C1 segment of cervical spinal cord (tissue), 14 donors: ENCODE measurements at places on chromosomes 13 and 19.

GRCh38 chr19:2487842-2488241 lies 11.9 kb downstream of the GADD45B start:
- no peak for DNase-seq

DNA sequence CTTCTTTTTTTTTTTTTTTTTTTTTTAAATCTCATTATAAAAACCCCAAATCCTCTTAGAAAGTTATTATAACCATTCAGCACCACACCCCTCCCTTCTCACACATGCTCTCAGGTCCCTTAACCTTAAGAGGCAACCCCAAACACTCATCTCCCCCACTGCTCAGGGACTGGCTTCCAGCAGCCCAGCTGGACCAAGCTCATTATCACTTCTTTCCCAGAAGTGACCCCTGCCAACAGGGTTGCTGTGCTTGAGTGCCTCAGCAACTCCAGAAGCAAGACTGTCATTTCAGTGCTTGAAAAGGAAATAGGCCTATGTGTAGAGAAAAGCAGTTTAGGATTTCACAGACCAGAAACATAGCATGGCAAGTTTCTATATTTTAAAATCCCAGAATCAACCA lies 84.3 kb downstream of the SLAIN1 start:
- no peak for DNase-seq

DNA sequence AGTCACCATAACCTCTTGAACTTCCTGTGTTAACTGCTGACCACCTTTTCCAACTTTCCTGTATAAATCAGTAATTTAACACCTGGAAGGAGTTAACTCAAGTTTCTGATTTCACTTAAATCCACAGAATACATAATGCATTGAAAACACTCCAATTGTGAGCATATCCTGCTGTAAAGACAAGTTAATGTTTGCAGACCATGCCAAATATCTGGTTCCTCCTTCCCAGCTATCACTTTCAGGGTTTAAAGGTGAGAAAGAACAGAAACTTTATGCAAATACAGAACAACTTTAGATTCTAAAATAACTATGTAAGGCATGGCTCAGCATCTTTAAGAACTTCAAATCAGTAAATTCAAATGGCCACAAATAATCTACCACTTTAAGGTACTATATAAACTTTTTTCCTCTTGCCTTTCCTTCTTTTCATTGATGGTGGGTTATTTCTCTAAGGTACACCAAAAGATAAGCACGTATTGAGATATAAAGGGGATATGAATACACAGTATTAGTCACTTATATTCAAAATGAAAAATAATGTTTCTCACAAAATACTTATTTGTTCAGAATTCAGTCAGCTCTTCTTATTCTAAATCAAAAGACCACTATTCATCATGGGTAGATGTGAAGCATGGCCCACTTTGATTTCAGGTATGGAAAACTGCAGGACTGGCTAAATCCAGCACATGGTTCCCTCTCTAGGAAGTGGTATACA lies 6.6 kb upstream of the TPTE2 start:
- no peak for DNase-seq

DNA sequence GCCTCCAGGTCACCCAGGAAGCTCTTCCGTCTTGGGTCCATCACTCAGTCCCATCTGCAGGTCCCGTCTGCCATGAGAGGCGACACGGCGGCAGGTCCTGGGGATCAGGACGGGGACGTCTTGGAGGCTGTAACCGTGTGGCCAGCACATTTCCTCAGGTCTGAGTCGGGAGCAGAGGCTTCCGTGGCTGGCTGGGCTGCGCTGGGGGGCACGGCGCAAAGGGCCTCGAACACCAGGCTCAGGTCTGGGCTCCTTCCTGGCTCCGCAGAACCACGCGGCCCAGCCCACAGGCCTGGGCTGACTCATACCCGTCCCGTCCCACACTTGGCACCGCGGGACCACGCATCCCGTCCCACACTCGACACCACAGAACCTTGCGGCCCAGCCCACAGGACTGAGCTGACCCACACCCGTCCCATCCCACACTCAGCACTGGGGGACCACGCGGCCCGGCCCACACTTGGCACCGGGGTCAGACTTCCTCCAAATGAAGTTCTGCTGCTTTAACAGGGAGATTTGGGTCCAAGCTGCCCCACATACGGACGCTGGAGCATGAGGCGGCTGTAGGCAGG lies 30.2 kb downstream of the SBNO2 start:
- no peak for DNase-seq

- DNase-seq: no peak
Measured at GRCh38 chr13:50955798-50956197, 46.2 kb downstream of the RNASEH2B start.

DNA sequence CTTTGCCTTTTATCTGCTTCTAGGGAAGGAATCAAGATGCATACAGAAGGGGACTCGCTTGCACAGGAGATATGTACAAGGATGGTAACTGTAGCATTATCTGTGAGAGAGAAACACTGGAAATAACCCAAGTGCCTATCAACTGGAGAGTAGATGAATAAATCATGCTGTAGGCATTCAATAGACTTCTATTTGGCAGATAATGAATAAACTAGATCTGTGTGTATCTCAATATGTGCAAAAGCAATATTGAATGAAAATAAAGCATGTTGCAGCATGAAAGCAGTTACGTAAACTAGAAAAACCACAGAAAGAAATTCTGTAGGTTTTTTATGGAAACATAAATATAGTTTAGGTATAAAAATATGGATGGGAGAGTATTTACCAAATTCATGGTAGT lies 38.6 kb upstream of the RGCC start:
- DNase-seq: no peak

DNA sequence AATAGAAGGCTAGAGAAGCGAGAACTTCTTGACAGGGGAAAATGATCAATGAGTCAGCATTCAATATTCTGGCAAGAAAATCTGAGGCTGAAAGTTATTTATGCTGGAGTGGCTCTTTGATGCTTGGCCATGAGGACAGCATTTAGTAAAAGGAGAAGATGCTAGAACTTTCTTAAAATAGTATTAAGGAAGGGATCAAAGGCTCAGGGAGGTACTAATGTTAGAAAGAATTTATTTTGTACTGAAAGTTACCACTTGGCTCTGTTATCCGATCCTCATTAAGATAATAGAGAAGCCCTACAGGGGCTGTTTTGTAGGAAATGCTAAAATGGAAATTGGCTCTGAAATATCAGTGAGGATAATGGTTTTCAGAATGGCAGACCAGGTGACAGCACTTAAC lies 1774.6 kb upstream of the PCDH20 start:
- DNase-seq: no peak
